A673 (cell line): ENCODE measurements at places on chromosomes 2 and 18. TPM values are rescaled to one million over a fixed set of nuclear protein-coding genes. Genes with fewer than 3 reads are reported as not detected.
A peak's percentile ranks its signal among the peaks of the same experiment; 100 is the strongest.

GRCh38 chr2:227117027-227117426, 47.0 kb downstream of the COL4A4 start:
- no peaks in the 10 kb centered on the region for H3K27me3 ChIP-seq
- H3K27ac ChIP-seq: no peak overlapping the region
- no peak for DNase-seq
- no peak overlapping the region for H3K4me3 ChIP-seq
- H3K4me1 ChIP-seq: no peaks in the 10 kb centered on the region

Gene TANC1
- total RNA-seq: 9.0 and 12.8 TPM in 2 replicates

Gene TMEM169
- total RNA-seq: 1.1 and 1.7 TPM in 2 replicates

DNA sequence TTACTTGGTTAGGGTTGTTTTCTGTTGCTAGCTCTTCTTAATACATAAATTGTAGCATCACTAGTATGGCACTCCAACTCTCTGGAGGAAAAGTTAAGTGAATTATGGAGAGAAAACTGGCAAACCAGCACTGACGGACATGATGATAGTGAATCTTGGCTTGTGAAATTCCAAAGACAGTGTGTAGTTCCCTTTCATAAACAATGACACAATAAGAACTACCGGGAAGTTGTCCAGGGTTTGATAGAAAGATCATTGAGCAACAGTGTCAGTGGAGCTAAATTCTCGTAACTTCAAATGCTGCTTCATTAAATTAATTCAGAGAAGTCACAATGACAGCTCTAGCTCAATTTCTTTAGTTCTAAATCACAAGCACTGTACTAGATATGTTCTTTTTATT, 66.5 kb downstream of the RIT2 start:
- no peak for DNase-seq
- H3K4me1 ChIP-seq: no peaks in the 10 kb centered on the region

DNA sequence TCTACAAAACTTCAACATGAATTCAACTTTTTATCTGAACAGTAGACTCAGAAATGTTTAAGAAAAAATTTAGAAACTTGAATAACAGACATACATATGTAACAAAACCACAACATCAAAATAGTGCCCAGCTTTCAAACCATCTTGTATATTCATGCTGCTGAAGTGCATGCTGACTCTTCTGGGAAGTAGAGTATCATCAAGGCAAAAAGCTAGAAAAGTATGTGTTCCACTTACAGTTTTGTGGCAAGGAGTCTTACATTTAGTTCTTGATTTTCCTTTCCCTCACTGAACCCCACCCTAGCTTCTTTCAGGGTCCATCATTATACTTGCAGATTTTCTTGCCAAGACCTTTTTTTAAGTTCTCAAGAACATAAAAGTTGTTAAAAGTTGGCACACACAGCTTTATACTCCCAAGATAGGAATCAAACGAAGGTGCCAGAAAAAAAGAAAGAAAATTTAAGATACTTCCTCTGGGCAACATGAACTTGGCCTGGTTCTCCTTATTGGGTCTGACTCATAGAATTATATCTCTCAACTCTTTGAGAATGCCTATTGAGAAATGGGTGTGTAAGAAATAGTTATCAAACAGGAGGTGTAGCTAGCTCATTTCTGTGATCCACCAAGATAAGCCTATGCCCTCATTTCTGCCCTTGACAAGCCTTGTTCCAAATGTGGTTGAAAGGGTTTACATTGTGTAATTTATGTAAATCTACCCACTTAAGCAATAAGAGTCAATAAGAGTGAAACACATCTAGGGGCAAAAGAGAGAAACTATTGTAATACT, 667.6 kb upstream of the ACVR2A start:
- no peaks in the 10 kb centered on the region for H3K27me3 ChIP-seq
- H3K4me1 ChIP-seq: no peaks in the 10 kb centered on the region
- H3K36me3 ChIP-seq: no peaks in the 10 kb centered on the region
- H3K4me3 ChIP-seq: no peak overlapping the region
- no peak overlapping the region for H3K27ac ChIP-seq

DNA sequence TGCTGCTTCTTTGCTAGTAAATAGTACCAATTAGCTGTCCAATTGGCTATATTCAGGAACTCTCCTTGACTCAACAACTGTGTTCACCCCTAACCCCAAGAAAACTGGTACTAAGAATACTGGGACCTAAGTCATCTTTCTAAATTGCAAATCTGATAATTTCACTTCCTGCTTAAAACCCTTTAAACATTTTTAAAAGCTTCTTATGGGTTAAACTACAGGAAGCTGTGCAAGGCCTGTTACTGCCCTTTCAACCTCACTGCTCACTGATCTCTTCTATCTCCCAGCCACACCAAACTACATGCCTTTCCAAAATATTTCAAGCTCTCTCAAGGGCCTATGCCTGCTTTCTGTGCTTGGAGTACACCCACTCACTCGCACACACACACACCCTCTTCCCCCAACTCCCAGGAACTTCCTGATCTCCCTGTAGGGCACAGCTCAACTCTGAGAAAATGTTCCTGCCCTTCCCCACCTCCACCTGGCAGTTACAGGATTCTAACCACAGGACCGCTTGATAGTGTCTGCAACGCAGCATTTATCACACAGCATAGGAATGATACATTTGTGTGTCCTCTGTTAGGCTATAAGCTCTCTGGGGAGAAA, 6.7 kb downstream of the LMAN1 start:
- H3K36me3 ChIP-seq: peaks cover 77% of the 10 kb centered on the region
- no peak overlapping the region for H3K4me3 ChIP-seq

Gene DLX1
- 28.9 and 33.2 TPM in 2 replicates for total RNA-seq

DNA sequence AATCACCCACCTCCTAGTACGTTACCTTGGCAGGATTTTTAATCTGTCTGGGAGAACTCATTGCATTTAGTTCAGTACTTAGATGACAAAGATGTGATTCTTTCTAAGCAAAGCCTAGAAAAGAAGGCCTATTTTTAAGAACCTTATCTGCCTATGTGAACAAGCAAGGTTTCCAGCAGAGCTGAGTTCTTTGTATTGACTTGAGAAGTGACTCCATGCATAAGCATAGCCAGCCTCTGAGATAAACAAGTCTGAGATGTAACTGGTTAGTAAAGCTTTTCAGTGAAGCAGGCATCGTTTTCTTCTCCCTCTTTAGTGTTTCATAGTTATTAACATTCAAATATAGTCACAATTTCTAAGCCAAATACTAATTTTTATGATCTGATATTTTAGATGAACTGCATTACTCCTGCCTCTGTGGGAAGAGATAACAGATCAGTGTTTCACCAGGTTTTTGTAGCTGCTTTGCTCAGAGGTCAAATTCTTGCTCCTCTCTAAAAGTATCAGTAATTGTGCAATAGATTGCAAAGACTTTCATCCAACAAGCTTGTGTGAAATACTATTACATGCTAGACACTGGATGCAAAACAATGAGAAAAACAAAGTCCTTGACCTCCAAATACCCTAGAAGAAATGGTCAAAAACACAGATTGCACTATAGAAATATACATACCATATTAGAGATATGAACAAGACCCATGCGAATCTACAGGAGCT, 107.8 kb downstream of the MBD2 start:
- no peaks in the 10 kb centered on the region for H3K36me3 ChIP-seq
- no peak overlapping the region for H3K27ac ChIP-seq
- DNase-seq: no peak
- peaks cover 11% of the 10 kb centered on the region for H3K4me1 ChIP-seq

Gene LRP1B
- total RNA-seq: 9.9 and 11.0 TPM in 2 replicates

GRCh38 chr18:21599585-21600525, 649 bp downstream of the ESCO1 start:
- DNase-seq: peak; percentile 20
- H3K4me3 ChIP-seq: peak overlapping the region; percentile 97
- H3K27ac ChIP-seq: peak overlapping the region; percentile 93
- no peaks in the 10 kb centered on the region for H3K27me3 ChIP-seq

DNA sequence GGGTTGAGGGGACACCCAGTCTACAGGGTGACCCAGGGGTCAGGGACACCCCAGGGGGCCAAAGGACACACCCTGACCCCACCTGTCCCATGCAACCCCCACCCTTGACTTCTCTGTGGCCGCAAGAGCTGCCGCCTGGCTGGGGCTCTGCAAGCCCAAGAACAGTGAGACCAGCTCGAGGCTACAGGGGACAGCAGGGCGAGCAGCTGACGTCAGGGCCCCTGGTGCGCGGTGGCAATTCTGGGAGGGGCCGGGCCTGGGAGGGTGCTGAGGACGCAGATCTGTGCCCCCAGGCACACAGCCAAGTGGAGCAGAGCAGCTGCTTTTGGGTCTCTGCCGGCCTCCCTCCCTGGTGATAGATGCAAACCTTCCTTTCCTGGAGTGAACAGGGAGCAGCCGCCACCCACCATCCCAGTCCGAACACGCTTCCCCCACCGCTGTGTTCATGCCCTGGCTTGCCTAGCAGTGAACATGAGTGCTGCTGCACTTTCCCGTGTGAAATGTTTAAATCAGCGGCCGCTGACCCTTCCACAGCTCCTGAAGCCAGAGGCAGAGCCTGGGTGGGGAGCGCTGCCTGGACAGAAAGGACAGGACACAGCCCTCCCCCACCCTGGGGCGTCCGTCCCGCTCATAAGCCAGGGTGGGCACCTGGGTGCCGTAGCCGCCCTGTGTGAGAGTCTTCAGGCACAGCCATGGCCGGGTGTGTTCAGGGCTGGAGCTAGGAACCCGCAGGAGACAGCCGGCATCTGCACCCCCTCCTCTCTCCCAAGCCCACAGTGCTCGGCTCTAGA, 46.9 kb downstream of the SLC66A2 start:
- no peaks in the 10 kb centered on the region for H3K27me3 ChIP-seq
- H3K36me3 ChIP-seq: peaks cover 8% of the 10 kb centered on the region
- no peak overlapping the region for H3K4me3 ChIP-seq
- H3K27ac ChIP-seq: no peak overlapping the region
- H3K4me1 ChIP-seq: no peaks in the 10 kb centered on the region

DNA sequence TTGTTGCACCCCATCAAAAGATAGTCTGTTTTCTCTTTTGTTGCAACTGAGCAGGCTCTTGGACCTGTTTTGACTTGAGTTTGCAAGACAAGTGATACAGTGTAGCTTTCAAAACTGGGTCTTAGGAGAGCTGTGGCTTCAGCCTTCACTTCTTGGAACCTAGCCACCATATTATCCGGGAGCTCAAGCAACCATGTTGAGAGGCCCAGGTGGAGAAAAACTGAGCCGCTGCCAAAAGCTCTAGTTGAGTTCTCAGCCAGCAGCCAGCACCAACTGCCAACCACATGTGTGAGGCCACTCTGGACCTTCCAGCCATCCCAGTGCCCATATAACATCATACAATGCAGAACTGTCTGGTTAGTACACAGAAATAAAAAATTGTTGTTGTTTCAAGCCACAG, 5.4 kb downstream of the CACNB4 start:
- H3K36me3 ChIP-seq: no peaks in the 10 kb centered on the region
- no peak for DNase-seq
- H3K27me3 ChIP-seq: peaks cover 43% of the 10 kb centered on the region
- H3K4me3 ChIP-seq: no peak overlapping the region
- H3K27ac ChIP-seq: no peak overlapping the region

Gene GLI2
- total RNA-seq: 8.1 and 10.4 TPM in 2 replicates

- no peak for DNase-seq
- H3K4me1 ChIP-seq: no peaks in the 10 kb centered on the region
- H3K36me3 ChIP-seq: no peaks in the 10 kb centered on the region
Observed at GRCh38 chr18:74608681-74609080, 11.0 kb downstream of the ZNF407 start.

DNA sequence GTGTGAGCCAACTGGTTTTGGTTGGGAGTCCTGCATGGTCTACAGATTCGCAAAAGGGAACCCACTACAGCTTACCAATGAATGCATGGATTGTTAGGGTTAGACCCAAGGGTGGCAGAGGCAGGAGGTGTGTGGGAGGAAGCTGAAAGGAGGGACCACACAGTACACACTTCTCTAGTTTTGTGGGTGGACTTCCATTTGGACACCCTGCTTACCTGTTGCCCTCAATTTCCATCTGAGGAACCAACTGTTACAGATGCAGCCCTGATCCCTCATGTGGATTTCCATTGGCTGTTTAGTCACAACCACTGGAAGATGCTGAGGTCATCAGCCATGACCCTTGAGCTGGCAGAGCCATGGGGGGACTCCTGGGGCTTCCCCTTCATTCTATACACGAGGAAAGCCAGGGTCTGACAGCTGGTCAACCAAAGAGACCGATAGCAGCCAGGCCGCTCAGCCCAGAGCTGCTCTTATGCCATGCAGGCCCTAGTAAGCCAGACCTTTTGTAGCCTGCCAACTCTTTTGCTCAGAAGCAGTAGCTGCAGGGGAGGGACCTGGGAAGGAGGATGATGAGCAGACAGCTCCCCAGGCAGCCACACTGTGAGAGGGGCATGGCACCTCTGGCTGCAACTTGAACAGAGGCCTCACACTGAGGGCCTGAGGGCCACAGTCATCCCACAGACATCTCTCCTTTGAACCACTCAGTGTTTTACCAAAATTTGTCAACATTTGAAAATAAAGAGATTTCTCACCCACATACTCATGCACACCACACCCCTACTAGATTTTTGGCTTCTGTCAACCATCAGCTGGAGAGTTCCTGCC, 162.1 kb downstream of the SETBP1 start:
- H3K27me3 ChIP-seq: no peaks in the 10 kb centered on the region
- no peak overlapping the region for H3K4me3 ChIP-seq
- peaks cover 17% of the 10 kb centered on the region for H3K4me1 ChIP-seq
- no peak overlapping the region for H3K27ac ChIP-seq
- no peaks in the 10 kb centered on the region for H3K36me3 ChIP-seq

DNA sequence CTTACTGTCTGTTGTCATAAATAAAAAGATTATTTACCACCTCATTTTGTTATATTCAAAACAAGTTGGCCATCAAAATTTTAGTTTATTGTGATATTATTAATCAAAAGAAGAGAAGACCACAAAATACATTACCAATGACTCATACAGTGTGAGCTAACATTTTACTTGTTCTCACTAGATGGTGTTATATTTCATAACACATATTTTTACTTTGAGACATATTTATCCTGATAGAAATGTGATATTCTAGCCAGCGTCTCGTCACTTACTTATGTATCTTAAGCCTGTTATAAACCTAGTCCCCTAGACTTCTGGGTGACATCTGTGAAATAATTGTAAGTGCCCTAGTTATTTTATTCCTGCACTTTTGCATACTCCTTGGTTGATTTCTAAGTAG, 263.2 kb downstream of the CDH7 start:
- no peaks in the 10 kb centered on the region for H3K4me1 ChIP-seq
- no peak overlapping the region for H3K27ac ChIP-seq
- no peaks in the 10 kb centered on the region for H3K27me3 ChIP-seq
- no peak overlapping the region for H3K4me3 ChIP-seq

Gene TTN
- under 0.01 TPM in 2 replicates for total RNA-seq

Gene SPHKAP
- 10.3 and 12.8 TPM in 2 replicates for total RNA-seq

DNA sequence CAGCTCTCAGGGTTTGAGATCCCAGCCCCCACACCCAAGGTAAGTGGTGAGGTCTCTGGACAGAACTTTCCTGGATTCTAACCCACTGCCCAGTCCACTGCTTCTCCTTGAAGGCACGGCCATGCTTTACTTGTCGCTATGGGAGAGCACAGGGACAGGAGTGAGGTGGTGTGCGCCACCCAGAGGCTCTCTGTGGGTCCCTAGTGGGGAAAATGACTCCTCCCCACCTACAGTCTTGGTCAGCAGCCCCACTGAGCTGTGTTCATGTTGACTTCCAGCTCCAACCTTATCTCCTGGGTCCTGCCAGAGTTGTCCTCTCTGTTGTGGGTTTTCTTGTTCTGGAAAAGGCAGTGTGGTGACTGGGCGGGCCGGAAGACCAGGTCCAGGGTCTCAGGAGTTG, 11.1 kb downstream of the TET3 start:
- H3K27me3 ChIP-seq: no peaks in the 10 kb centered on the region
- H3K4me1 ChIP-seq: peaks cover 16% of the 10 kb centered on the region
- no peaks in the 10 kb centered on the region for H3K36me3 ChIP-seq
- no peak overlapping the region for H3K27ac ChIP-seq
- H3K4me3 ChIP-seq: no peak overlapping the region

- no peak overlapping the region for H3K27ac ChIP-seq
- peaks cover 52% of the 10 kb centered on the region for H3K27me3 ChIP-seq
- H3K4me1 ChIP-seq: no peaks in the 10 kb centered on the region
- no peak overlapping the region for H3K4me3 ChIP-seq
- DNase-seq: no peak
Observed at GRCh38 chr2:31227110-31227509, 6.8 kb upstream of the EHD3 start.
